ENCODE measurements at places on chromosomes 6 and 20.

DNA sequence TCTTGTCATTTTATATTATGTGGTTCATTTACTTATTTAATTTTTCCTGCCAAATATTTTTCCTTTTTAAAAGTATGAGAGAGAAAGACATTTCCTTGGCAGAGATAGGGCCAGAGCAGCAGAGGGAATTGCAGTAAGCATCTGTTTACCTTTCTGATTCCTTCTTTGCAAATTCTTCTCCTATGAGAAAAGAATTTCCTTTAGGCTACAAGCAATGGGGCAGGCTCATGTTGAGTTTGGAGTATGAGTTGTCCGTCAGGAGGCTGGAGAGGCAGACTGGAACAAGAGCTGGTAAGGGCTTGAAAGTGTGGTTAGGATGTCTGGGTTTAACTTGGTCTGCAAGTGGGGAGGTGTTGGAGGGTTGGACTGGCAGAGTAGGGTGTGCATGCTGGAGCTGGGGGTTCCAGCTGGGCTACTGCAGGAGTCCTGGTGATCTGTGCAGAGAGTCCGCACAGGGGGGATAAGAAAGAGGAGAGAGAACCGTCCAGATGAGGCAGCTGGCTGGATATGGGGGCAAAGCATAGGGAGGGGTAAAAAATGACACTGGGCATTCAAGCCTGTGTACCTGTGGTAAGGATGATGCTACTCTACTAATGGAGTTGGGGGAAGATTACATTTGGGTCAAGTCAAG lies 19.7 kb downstream of the TIAM2 start:
- no peak for DNase-seq

- DNase-seq = no peak
Observed at GRCh38 chr6:97697456-97697855, 414.4 kb upstream of the MMS22L start.

- no peak for DNase-seq
Observed at GRCh38 chr6:136682292-136682691, 110.0 kb downstream of the MAP3K5 start.

- DNase-seq = no peak
Observed at GRCh38 chr6:10599046-10599445, 77.9 kb downstream of the GCNT2 start.

DNA sequence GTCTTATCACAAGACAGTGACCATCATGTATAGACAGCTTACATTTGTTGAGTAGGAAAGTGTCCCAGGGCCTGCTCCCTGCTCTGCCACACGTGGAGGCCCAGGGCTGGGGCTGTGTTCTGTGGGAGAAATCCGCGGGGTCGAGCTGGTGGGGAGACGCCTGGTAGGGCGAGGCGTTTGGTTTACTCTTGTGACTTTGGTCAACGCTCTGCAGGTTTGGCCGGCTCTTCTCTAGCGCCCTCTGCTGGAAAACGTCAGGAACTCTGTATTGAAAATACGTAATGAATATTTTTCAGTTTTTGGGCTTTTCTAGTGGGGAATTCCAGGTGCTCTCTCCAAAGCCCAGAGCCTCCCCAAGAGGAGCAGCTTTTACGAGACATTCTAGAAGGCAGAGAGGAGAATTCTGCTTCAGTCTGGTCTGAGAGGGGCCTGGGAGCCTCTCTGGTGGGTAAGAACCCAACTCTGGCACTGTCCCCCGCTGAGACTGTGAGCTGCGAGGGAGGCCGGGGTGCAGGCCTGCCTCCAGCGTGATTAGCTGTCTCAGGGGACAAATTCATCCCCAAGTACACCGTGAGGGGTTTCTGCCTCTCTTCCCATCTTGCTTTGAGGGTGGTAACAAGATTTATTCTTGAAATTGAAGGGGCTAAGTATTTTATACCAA lies 112.6 kb upstream of the RALGAPA2 start:
- peak; percentile 68 for DNase-seq

- no peak for DNase-seq
Observed at GRCh38 chr6:4707011-4707410, 69.2 kb upstream of the CDYL start.

GRCh38 chr6:29632789-29633533 lies at the start of gene GABBR1:
TSS of gene GABBR1 (minus strand) at chr6:29633183. CDS start at chr6:29632385, 798 bp downstream.
- DNase-seq = peak; percentile 73

GRCh38 chr20:44692932-44693480 lies 22.2 kb upstream of the CCN5 start:
- DNase-seq = no peak

DNA sequence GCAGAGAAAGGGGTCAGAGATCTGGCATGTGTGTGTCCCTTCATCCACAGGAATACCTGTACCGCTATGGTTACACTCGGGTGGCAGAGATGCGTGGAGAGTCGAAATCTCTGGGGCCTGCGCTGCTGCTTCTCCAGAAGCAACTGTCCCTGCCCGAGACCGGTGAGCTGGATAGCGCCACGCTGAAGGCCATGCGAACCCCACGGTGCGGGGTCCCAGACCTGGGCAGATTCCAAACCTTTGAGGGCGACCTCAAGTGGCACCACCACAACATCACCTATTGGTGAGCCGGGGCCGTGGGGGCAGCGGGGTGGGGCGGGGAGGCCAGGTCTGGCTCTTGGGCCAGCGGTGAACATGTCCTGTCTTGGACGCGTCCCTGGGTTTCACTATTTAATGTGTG lies 1.1 kb downstream of the MMP9 start:
- DNase-seq = no peak

- DNase-seq = no peak
Observed at GRCh38 chr20:25341716-25342680, 48.6 kb downstream of the ABHD12 start.

DNA sequence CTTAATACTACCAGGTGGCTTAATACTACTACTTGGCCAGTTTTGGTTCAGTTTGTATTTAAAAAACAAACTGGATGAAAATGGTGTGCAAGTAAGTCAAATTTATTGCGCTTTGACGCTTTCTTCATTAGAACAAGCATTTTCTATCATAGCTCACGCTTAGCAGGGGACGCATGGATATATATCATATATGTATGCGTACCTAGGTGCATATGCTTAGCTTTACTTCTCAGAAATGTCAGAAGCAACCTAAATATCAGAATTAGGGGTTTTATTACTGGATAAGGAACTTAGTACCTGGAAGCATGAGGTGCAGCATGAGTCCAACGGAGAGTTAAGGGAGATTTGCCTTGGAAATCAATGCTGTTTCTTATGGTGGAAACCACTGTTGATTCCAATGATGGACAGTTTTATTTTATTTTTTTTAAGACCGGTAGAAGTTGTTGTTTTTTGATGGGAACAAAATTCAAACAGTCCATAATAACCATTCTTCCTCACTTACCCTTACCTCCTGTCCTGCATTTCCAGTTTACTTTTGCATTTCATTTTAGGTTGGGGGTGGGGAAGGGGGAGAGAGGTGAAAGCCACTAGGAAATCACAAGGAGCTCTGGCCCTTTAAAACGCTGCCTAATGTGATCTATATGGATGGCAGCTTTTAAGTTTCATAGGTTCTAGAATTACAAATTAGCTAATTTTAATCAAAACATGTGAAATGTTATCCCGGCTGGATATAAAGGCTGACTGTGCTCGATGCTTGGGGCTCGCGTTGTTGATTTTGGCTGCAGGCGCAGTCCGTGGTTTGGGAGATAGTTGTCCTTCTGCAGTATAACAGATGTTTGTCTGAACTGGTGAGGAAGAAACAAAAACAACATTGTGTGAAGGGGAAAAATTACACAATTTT lies 2.1 kb downstream of the SOBP start:
- DNase-seq = no peak

- DNase-seq = peak; percentile 43
Observed at GRCh38 chr6:17600527-17601385, 654 bp downstream of the FAM8A1 start.

DNA sequence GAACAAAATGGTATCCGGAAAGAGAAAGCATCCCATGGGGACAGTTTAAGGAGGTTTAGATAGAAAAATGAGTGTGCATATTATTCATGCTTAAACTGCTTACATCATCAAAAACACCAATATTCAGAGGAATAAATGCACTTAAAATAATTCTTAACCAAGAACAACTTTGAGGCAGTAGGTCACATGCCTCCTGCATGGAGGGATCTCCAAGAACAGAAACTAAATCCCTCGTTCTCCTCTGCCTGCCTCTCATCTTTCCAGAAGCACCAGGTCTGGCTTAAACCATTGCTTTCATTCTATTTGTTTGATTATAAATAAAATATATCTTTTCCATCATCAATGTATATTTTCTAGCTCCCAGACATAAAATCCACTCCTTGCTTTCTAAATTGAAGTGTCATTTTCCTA lies 103.5 kb upstream of the QKI start:
- DNase-seq = no peak

GRCh38 chr20:63625771-63626423 lies 1.0 kb downstream of the GMEB2 start:
- peak; percentile 34 for DNase-seq

DNA sequence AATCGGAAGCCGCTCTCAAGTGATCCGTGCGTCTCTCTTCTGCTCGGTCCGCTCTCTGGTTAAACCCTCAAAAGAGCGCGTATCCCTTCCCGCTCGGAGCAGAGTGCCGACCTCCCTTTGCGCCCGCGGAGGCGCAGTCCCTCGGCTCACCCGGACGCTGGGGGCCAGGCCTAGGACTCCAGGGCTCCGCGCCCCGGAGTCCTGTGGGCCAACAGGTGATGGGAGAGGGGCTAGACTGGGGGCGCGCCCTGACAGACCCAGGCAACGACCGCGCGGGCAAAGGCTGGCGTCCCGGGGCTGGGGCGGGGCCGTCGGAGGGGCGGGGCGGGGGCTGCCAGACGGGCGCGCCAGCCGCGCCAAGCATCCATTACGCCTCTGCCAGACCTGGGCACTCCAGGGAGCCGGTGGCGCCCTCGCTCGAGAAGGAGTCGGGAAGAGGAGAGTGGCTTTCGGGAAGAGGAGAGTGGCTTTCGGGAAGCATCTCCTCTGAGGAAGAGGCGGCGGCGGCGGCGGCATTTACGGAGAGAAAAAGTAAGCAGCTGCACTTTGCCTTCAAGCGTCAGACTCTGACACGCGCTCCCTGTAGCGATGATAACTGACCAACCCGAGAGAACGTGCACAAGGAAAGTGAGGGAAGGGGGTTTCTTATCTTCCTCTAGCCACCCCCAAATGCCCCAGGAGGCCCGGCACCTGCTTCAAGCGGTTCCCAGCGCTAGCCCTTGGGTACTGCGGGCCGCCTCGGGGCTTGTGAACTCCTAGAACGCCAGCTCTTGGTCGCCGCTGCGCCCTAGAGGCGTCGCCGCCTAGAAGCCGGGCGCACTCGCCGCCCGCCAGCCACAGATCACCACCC lies 2.6 kb downstream of the EPHA7 start:
- DNase-seq = peak; percentile 6

- DNase-seq = no peak
Observed at GRCh38 chr6:105305521-105305920, 97.4 kb downstream of the PREP start.

DNA sequence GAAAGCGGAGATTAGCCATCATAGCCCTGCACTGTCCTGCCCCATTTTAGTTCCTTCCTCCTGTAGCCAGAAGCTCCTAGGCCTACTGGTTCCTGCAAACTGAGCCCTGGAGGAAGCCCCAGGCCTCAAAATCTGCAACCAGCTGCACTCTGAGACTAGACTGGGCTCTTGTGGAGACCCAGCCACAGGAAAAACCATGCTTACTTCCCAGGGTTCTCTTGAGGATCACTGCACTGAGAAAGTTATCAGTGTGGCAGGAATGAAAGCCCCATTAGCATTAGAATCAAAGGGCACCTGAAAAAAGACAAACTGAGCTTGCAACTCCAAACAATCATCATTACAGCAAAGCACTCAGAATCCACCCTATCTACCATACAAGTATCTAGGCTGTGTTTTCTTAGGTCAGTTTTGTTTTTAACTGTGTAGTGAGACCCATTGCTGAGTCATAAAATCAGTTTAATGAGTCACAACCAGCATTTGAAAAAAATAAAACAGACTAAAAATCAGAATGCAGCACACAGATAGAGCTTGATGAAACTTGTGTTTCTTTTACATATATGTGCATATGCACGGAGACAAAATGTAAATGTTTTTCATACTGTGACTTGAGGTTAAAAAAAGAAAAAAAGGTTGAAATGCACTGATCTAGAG lies 91.0 kb downstream of the UNC5CL start:
- DNase-seq = peak; percentile 61

GRCh38 chr6:31125586-31126363 lies 5.5 kb upstream of the CDSN start:
- DNase-seq = no peak

DNA sequence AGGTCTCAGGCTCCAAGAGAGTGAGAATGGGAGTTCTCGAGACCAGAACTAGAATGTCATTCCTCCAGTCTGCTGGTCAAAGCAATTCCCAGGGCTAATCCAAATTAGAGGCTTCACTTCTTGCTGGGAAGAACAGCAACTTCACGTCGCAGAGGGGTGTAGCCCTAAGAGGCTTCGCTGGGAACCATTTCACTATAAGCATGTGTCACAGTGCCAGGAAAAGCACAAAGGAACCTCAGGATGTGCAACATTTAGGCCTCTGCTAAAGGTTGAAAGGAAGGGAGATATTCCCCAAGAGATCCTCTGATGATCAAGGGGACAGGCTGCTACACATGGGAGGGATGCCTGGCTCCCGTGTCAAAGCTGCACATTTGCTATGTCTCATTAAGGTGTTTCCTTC lies 35.9 kb upstream of the NXT1 start:
- DNase-seq = no peak

DNA sequence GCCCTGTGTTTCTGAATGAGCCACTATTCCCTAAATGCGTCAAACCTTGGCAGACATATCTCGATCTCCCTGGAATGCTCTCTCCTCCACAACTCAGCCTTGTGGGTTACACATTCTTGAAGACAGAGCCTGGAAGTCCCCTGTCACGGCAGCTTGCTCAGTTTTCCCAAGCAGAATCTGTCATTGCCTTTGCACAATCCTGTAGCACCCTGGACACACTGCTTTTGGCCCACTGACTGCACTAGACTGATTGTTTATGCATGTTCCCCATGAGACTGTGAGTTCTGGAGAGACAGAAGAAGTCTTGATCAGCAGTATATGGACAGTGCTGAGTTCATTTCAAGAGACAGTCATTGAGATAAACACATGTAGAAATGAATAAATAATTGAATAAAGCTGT lies 406.7 kb downstream of the CD83 start:
- DNase-seq = no peak

DNA sequence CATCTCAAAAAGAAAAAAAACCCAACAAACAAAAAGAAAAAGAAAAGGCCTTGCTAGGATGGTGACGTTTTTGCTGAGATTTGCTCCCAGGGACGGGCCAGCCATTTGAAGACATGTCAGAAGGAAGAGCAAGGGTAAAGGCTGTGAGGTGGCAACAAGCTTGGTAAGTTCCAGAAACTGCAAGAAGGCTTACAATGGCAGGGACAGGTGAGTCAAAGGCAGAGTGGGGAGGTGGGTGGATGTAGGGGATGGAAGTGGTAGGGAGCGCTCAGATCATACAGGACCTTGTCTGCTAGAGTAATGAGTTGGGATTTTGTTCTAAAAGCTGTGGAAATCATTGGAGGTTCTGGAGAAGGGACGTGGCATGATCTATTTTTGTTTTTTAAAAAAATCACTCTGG lies 4.3 kb downstream of the KIF3B start:
- peak; percentile 32 for DNase-seq

DNA sequence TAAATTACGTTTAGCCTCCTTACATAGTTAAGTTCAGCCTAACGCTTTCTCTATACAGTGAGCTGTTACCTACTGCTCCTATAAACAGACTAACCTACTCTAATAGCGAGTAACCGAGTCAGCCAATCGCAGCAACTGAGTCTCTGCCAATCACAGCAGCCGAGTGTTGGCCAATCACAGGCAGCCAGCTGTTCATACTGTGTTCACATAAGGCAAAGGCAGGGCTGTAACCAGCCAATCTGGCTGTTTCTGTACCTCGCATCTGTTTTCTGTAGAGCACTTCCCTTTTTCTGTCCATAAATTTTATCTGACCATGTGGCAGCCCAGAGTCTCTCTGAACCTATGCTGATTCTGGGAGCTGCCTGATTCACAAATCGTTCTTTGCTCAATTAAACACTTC lies 263.9 kb upstream of the JARID2 start:
- DNase-seq = no peak

- no peak for DNase-seq
Observed at GRCh38 chr6:151325075-151326050, 66.0 kb downstream of the ZBTB2 start.

All from activated CD4-positive, alpha-beta T cell treated with anti-CD3 and anti-CD28 coated beads, Interleukin-2, Interleukin-6, amounts not matched to agents 100 ng/mL and 50 ng/mL, durations not matched to agents 16 hours and 8 hours (primary cell).